ENCODE measurements at places on chromosomes 6 and 20. TPM values are rescaled to one million over a fixed set of nuclear protein-coding genes. Genes with fewer than 3 reads are reported as not detected.

GRCh38 chr6:157033428-157034140, 256.4 kb downstream of the ARID1B start:
- no peak for ATAC-seq

DNA sequence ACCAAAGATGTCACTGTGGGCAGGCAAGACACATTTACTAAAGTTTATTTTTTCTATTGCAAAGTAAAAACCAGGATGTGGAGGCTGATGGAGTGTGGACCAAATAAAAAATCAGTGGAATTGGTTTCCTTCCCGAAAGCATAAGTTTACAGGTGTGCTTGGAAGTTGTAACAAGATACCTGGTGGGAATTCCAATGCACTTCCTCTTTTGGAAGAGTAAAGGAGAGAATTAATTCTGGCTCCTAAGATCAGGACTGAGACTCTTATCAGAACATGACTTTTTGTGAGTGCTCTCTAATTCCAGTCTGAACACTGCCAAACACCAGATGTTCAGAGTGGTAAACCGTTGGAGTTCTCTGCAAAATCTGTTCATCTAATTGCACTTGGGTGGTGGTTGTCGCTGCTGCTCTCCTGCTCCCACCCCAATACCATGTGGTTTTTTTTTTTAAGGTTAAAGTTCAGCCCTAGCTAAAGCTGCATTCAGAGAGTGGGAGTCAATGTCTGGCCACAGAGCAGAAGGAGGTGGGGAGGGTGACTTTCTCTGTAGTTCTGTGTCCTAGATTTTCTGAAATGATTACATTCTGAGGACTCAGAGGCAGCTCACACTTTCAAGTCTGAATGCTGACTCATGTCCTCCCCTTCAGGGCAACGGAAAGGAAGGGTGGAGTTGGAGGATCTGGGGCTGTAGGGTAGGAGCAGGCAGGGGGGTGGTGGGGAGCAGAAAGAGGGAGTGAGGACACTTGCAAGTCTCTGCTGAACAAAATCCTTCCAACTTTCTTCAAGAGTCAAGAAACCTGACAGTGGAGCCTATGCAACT, 275.8 kb upstream of the PRDM1 start:
- peak; percentile 82 for ATAC-seq

DNA sequence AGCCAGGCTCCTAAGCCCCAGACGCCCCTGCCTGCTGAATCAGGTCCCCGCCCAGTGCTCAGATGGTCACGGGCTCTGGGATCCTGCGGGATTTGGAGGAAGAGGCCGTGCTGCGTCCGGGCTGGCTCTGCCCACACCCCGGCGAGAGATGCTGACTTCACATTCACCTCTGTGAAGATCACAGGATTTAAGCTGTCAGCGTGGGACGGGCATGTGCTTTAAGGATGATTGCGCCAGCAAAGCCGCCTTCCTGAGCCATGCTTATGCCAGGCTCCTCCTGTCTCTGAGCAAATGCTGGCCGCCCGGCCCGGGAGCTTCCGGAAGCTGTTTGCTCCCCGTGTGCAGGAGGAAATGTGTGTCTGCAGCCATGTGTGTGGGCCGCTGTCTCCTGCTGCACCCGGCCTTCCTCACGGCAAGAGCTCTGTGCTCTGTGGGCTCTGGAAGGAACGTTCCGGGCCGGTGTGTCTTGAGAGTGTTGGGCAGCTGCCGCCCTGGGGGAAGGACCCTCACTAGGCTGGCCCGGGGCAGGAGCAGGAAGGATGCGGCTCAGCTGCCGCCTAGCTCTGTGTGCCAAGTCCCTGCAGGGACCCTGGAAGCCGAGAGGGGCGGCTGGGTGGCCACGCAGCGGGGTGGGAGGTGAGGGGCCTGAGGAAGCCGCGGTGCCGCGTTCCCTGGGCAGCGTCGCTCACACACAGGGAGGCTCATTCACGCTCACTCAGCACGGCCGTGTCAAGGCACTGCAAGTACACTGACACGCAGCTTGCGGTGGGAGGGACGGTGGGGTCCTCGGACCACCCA, 19.0 kb upstream of the BHLHE23 start:
- peak; percentile 64 for ATAC-seq

Gene LBP
- 0.12 TPM for total RNA-seq

- no peak for ATAC-seq
These were observed 3.7 kb downstream of the FBXO5 start for GRCh38 chr6:152979116-152979515.

All from esophagus mucosa (tissue), 1 donor.